Cerebellum (tissue), 4 donors: ENCODE measurements at places on chromosomes 5 and 9. TPM values are rescaled to one million over a fixed set of nuclear protein-coding genes. Genes with fewer than 3 reads are reported as not detected.

The PCDHGB7 gene
- 22.7 TPM for total RNA-seq

The C9orf40 gene
- total RNA-seq = 9.1 TPM

The FAM53C gene
- 27.4 TPM for total RNA-seq

The PFN3 gene
- not detected for total RNA-seq

DNA sequence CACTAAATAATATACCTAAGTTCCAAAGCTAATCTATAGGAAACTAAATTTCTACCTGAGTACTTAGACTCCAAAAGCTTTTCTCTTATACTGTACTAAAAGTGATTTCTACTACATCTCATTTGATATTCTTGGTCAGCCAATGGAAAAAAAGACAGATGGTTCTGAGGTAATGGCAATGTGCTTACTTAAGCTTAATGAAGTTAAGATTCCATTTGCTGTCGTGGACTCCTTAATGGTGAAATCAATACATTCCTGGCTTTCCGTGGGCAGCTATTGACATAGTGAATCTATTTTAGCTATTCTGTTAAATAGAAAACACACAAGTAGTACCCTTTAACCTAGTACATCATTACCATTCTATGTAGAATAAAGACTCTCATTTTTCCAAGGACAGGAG is 1825.6 kb upstream of the CDH9 start:
- DNase-seq = no peak

GRCh38 chr9:97064176-97064575 is 25.2 kb upstream of the CTSV start:
- DNase-seq = no peak

GRCh38 chr5:62138607-62139006 is 167.4 kb upstream of the KIF2A start:
- no peak for DNase-seq

GRCh38 chr5:51974834-51975233 is 591.6 kb downstream of the ISL1 start:
- no peak for DNase-seq

DNA sequence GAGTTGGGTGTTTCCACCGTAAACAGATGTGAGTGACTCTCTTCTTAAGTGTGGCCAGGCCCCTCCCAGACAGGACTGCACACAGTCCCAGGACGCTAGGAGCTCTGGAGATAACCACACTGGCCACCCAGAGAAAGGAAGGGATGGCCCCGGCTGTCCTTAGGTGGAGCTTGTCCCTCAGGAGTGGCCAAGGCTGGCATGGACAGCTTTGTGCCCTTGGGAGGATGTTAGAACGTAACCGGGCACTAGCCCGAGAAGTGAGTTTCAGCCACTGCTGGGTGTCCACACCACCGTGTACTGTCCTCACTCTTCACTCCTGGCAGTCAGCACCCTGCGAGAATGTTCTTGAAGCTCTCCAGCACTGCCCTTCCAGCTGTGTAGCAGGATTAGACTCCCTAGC is 35.8 kb upstream of the FCN2 start:
- no peak for DNase-seq

DNA sequence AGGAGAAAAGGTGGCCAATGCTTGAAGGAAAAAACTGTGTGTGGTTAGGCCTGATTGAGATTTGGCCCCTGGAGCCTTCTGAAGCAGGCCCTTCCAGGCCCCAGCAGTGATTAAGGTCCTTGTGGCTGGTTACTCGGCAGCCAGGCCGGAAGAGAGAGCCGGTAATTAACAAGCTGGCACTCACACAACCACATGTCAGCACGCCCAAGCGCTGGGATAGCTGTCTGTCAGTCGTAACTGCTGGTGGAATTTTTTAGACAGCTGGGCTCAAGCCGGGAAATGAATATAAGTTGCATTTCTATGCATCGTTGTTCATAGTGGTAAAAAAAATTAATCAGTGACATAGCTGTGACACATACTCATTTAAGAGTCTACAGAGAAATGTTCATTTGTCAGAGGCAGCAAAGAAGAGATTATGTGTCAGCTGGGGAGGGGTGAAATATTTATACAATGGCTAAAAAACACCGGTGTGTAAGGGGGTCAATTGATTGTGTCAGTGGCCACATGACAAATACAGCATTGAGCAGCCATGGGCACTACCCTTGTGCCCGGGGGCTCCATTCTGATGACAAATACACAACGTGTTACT is 13.7 kb upstream of the ARAP3 start:
- no peak for DNase-seq

DNA sequence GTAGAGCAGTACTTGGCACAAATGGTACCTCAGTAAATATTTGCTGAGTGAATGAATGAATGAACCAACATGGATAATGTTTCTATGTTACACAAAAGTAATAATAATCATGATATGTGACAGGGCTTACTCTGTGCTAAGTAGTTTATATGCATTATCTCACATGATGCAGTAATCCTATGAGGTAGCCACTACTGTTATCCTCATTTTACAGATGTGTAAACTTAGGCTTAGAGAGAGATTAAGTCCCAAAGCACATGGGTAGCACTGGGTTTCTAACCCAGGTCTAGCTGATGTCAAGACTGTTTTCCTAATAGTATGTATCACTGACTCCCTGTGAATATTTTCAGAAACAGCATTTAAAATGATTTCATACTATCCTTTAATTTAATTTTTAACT is 44.1 kb upstream of the VDAC1 start:
- no peak for DNase-seq

GRCh38 chr9:119078015-119078414 is 291.2 kb downstream of the BRINP1 start:
- DNase-seq = no peak
